ENCODE measurements at places on chromosomes 13 and 19.

GRCh38 chr19:17091758-17092333 lies 16.3 kb downstream of the MYO9B start:
- no peak for DNase-seq

GRCh38 chr19:46571495-46571894 lies 29.6 kb upstream of the CALM3 start:
- no peak for DNase-seq

DNA sequence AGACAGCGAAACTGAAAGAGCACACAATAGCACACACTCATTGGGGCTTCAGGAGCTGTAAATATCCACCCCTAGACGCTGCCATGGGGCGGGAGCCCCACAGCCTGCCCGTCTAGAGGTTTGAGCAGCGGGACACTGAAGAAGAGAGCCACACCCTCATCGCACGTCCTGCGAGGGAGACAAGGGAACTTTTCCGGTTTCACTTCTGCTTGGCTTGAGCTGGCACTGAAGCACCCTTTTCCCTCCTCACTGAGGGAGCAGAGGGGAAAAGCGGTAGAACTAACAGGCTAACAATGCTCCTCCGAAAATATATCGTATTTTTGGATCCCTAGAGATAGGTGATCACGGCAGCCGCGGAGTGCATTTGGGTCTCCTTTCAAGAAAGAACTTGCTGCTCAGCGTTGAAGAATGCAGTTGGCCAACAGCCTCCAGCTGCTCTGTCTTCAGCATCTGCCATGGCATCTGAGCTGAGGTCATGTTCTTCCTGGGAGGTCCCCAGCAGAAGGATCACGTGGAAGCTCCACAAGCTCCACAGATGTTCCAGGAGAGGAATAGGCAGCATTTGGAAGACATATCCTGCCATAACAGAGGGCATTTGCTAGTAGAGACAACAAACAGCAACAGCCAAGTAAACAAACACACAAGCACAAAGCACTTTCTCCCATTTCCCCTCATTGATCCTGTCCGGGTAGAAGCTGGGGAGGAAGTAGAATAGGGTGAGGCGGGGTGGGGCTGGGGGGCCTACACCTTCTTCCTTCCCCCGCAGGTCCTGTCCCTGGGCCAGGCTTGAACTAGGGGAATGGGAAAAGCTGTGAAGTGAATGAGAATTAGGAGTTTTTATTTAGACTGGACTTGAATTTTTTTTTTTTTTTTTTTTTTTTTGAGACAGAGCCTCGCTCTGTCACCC lies 44.8 kb upstream of the ALOX5AP start:
- DNase-seq = no peak

GRCh38 chr19:41993612-41994483 lies at the start of gene ATP1A3:
Gene ATP1A3, minus strand, starts transcription at chr19:41994230. Its CDS starts 154 bp downstream, at chr19:41994076.
- peak; percentile 80 for DNase-seq

GRCh38 chr19:55333870-55334269 lies 5.8 kb upstream of the KMT5C start:
- DNase-seq = no peak
